NCI-H524 (cell line): ENCODE measurements at places on chromosomes 12 and 14.

- DNase-seq: no peak
These were observed 298.6 kb upstream of the PPFIA2 start for GRCh38 chr12:82057770-82058169.

DNA sequence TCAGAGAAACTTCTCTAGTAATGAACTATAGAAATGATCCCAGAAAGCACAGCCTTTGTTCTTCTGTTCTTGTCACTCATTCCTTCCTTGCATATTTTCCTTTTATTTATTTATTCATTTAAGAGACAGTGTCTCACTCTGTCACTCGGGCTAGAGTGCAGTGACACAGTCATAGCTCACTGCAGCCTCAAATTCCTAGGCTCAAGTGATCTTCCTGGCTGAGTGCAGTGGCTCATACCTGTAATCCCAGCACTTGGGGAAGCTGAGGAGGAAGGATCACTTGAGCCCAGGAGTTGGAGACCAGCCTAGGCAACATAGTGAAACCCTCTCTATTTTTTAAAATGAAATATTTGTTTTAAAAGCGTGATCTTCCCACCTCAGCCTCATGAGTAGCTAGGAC is 11.5 kb downstream of the TECPR2 start:
- no peak for DNase-seq

- DNase-seq: no peak
These were observed 9.6 kb downstream of the CNOT2 start for GRCh38 chr12:70252832-70253231.

- peak; percentile 92 for DNase-seq
These were observed 12.7 kb downstream of the PPP2R5C start for GRCh38 chr14:101774006-101774795.

DNA sequence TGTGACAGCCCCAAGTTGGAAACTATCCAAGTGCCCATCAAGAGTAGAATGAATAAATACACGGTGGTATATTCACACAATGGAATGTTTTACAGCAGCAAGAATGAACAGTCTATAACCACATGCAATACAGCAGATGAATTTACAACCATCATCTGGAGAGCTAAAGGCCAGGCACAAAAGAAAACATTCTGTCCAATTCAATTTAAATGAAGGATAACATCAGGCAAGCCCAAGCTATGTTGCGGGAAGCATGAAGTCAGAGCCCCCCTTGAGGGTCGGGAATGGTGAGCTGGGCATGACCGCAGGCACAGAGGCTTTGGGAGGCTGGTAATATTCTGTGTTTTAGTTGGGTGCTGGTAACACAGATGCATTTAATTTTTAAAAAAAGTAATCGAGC is 76.0 kb downstream of the SYNE3 start:
- no peak for DNase-seq

DNA sequence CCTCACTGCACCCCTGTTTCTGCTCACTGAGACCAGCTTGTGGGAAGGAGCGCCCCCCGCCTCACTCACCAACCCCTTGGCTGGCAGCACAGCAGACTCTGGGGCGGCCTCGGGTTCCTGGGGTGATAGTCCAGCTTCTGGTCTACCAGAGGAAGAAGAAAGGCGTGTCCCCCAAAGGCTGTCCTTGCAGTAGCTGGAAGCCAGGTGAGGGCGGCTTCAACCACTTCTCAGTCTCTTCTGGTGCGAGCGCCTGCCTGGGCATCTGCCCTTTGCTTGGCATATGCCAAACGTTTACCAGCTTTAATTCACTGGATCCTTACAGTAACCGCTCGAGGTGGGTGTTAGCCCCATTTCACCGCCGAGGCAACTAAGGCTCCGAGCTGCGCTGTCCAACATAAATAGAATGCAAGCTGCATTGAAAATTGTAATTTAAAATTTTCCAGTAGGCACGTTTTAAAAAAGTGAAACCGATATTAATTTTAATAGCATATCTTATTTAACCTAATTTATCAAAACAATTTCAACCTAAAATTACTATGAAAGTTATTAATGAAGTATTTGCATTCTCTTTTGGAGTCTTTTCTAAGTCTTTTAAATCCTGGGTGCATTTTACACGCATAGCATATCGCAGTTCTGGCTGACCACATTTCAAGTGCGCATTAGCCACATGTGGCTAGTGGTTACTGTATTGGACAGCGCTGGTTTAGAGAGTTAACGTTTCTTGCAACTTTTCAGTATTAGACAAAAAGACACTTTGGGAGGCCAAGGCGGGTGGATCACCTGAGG is 872 bp downstream of the FAM177A1 start:
- peak; percentile 72 for DNase-seq

DNA sequence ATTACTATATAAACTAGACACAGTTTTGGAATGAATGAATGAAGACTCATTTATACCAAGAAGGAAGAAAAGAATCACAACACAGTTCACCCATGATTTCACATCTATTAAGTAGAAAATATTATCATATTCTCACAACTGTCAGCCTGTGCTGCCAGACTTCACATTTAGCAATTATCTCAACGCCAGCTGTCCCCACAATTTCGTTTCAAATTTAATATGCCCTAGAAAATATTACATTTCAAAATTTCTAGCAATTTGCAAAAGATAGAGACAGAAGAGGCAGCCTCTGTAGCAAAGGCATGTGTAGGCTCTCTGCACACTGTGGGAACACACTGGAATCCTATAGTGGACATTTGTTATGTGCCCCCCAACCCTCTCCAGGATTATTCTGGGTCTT is 83.6 kb downstream of the ANKS1B start:
- peak; percentile 55 for DNase-seq

GRCh38 chr14:103544388-103545218 is 15.6 kb downstream of the TRMT61A start:
- no peak for DNase-seq

DNA sequence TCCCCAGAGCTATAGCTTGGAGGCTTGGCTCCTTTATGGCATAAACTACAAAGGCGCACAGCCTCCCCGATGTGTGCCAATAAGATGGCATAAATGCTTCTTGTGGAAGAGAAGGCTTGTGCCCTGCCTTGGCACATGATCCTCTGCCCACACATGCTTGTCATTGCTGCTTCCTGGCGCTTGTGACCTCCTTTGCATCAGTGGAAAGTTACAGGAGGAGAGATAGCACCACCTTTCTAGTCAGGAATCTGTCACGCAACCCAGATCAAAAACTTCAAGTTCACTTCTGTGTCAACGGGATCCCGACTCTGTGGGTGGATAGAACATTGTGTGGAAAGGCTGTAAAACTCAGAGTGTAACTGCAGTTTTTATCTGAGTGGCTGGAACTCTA is 183.8 kb upstream of the HIF1A start:
- no peak for DNase-seq

- DNase-seq: no peak
These were observed 33.4 kb downstream of the CRADD start for GRCh38 chr12:93710574-93710926.
